Pulmonary artery endothelial cell (primary cell): ENCODE measurements at places on chromosomes 3 and 15.

GRCh38 chr3:64083575-64083974 lies 60.3 kb upstream of the PSMD6 start:
- DNase-seq, result no peak

DNA sequence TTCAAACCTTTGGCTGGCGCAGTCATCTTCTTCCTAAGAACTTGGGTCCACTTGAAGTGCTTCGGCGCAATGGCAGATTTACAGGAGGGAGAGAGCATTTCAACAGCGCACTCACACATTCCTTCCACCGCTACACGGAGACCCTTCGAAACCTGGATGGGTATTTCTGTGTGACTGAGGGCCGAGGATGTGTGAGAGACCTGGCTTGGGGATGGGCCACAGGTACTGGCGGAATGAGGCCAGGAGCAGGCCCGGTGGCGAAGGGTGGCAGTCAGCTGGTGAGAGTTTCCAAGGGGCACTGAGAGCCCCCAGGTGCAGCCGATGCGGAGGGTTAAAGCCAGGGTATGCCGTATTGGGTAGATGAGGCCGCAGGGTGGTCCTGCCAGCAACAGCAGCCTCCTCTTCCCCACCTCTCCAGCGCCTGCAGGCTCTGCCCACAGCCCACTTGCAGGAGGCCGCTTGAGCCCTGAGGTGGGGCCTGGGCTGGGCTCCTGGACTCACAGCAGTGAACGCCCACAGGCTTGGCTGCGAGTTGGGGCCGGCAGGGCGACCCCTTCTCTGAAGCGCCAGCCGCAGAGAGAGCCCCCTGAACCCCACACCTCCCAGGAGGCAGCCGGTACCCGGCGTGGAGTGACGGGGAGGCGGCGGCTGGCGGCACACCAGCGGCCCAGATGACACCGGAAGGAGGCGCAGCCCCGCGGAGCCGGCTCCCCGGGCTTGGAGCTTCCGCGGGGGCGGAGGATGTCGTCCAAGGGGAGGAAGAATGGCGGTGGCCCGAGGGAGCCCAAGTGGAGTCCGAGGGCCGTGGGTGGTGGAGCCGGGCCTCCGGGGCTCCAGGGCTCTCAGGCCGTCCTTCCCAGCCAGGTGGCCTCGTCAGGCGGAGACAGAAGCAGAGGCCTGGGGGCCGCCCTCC lies 166.5 kb downstream of the NSMCE3 start:
- DNase-seq, result no peak

GRCh38 chr3:9978710-9979305 lies 7.8 kb downstream of the EMC3 start:
- DNase-seq, result no peak

GRCh38 chr3:24303057-24303754 lies 191.4 kb downstream of the THRB start:
- DNase-seq, result no peak

DNA sequence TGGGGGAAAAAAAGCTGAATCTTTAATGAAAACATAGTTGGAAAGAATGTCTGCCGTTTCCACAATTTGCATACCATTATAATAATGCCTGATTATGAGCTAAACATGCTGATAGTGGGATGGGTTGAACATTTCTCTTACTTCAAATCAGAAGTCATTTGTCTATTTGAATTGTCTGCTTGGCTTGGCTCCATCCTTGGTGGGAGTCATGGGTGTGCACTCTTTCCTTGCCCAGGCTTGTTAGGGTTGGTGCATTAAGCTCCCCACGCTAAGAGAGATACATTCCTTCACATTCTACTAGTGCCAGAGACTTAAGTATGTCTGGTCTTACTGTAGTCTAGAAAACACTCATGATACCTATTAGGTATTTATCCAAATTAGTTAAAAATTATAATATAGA lies 121.4 kb upstream of the RARB start:
- no peak for DNase-seq

DNA sequence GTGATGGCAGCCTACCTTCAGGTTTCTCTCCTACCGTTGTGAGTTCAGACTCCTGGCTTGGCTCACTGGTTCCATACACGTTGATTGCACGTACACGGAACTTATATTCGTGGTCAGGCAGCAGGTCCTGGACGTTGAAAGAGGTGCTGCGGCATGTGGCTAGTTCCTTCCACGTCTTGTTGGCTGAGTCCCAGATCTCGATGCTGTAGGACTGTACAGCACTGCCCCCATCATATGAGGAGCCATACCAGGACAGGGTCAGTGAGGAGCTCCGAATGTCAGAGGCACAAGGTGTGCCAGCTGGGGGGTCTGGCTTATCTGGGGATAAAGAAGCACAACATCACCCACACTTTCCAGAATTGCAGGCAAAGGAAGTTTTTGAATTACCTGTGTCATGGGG lies 72.3 kb upstream of the HACD2 start:
- DNase-seq, result no peak

- no peak for DNase-seq
Measured at GRCh38 chr3:175737646-175738572, 878.8 kb downstream of the NAALADL2 start.

DNA sequence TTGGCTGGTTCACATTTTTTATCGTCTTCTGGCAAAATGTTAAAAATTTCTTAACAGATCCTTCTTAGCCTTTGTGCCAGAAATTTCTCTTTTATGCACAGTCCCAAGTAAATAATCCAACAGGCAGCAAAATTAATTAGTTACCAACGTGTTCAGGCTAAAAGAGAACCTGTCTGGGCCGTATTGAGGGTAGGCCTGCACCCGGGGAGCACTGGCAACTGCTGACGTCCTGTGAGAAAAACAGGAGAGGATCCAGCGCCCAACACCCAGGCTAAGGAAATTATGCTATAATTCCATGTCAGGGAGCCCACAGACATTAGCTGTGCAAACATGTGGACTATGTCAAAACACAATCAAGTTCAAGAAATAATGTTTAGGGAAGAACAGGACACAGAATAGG lies 30.7 kb upstream of the CSTA start:
- DNase-seq, result no peak

GRCh38 chr3:39990532-39990931 lies 181.1 kb downstream of the MYRIP start:
- DNase-seq, result peak; percentile 37

DNA sequence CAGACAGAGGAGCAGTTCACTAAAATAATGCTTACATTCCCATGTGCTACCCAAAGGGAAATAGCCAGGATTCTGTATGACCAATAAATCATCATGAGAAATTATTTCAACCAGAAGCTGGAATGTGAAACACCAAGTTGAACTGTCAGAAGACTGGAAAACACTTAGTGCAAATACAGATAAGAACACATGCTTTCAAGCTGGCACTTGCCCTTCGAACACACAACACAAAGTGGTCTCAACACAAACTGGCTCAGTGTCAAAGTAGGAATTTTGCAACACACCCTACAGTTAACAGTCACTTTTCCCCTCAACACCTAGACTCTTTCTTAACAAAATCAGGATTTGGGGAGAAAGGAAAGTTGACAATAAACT lies 1.3 kb downstream of the FSD2 start:
- no peak for DNase-seq

- no peak for DNase-seq
Measured at GRCh38 chr3:48989126-48989795, 780 bp upstream of the P4HTM start.

DNA sequence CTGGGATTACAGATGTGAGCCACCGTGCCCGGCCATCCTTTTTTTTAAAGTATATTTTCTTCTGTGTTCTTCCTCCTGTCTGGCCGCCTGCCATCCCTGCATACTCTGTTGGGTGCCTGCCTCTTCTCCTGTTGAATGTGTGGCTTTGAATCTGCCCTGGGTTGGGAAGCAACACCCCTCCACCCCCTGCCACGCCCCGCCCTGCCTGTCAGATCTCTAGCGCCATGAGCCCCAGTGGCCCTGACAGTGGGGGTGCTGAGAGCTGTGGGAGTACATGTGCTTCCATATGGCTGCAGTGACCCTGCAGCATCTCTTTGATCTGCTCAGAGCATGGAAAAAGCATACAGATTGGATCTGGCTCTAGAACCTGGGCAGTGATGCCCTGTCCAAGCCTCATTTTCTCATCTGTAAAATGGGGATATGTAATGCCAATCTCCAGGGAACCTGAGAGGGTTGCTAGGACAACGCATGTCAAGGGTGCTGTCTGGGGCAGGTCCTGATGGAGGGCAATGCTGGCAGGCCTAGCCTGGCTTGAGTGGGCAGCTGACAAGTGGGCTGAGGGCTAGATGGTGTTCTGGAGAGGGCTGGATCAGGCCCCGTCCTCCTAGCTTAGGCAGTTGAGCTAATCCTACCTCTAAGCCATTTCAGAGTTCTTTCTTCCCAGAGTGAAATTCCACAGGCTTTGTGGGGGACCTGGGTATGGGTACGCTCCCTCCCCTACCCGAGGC lies 23.9 kb downstream of the CCDC13 start:
- no peak for DNase-seq

DNA sequence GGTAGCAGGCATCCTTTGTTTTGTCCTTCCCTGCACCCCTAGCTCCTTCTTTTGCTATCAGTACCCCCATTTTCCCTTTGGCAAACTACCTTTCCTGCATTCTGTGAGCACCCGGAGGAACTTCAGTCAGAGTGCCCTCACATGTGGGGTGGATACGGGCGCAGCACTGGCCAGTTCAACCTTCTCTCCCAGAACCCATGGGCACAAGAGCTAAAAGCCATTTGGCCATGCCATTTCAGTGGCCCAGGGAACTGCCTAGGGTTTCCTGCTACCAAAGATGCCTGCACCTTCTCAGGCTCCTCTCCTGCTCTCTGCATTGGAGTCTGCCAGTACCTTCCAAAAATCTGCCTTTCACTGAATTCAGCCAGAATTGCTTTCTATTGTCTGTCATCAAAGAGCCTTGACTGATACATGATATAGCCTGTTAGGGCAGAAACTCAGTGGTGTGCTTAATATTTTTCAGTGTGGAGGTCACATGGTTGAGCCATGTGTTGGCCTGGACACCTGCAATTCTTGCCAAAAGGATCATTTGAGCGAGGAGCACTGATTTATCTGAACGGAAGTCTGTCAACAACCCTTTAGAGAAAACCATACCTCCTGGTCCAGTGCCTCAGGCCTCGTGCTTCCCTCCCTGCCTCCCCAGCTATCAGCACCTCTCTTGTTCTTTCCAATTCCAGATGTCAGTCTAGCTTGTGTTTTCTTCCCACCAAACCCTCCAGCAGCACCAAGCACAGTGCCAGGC lies 27.0 kb upstream of the HHATL start:
- DNase-seq, result no peak

- no peak for DNase-seq
Measured at GRCh38 chr3:155742349-155742965, 2.4 kb downstream of the PLCH1 start.

GRCh38 chr15:91342097-91342496 lies 242.0 kb downstream of the SV2B start:
- no peak for DNase-seq

DNA sequence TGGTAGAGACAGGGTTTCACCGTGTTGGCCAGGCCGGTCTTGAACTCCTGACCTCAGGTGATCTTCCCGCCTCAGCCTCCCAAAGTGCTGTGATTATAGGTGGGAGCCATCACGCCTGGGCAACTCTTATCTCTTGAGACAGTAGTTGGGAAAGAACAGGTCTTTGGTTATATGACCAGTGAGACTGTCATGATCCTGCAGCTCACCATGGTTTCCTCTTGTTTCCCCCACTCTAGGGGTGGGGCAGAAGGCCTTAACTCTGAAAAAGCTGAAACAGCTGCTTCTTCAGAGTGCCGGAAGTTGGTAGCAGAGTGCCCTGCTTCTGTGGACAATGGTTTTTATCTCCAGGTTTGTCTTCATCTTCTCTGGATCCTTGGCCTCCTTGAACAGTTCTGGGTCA lies 4.7 kb upstream of the TYRO3 start:
- no peak for DNase-seq

DNA sequence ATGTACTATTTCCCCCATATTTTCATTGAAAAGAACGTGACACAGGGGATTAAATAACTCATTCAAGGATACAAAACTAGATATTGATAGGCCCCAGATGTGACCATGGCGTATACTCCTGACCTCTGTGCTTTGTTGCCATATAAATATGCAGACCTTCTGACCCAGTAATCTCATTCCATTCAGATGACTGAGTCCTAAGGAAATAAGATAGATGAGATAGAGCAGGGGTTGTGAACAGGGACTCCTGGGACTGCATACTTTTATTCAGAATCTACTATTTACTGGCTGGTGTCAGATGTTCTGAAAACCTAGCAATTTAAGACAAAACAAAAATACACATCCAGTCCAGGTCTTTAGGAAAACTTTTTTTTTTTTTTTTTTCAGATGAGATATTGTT lies 139.2 kb upstream of the MANF start:
- DNase-seq, result no peak

DNA sequence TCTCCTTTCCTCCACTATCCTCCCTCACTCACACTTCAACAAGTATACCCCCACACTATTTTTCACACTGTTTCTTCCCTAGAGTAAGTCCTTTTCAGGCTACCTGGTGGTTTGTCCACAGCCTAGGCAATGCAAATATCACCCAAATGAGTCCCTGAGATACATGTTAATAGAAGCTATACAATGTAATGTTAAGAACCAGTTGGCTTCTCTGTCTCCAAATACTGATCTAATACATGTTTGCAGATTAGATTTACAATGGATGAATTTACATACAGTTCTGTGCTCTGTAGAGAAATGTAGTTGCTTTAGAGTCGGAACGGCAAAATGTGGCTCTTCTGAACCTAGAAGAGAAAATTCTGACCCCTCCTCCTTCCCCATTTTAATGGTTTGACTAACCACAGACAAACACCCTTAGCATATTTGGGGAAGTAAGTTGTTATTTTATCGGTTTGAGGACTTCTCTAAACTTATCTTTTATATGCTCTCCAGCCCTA lies 63.6 kb upstream of the MBNL1 start:
- DNase-seq, result no peak

- no peak for DNase-seq
Measured at GRCh38 chr3:64161481-64161952, 63.7 kb downstream of the PRICKLE2 start.

- no peak for DNase-seq
Measured at GRCh38 chr15:77511869-77512268, 91.2 kb downstream of the HMG20A start.

GRCh38 chr3:119457246-119457645 lies 6.2 kb downstream of the TMEM39A start:
- no peak for DNase-seq

DNA sequence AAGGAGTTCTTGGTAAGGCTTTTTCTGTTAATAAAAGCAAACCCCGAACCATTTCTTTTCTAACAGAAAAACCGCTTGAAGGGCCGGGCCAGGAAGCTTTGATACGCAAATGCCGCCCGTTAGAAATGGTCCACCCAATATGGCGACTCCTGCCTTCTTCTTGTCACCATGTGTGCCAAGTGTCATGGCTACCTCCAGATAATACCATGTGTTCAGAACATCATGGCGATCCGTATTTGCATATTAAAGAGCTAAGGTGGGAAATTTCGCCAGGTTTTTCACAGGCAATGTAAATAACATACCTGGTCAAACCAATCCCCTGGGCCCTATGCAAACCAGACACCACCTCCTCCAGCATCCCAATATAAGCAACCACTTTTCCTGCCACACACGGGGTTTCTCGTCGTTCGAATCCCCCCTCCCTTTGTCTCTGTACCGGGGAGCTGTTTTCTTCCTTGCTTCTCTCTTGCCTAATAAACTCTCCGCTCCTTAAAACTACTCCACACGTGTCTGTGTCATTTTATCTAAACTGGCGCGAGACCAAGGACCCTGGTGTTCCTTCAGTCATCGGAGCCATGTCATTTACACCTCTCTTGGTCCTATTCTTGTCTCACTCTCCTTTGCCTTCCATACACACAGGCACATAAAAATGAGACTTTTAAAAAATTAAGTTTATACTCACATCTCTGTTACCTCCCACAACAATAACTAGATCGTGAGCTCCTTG lies 34.5 kb downstream of the NCEH1 start:
- DNase-seq, result no peak
